ENCODE measurements at places on chromosomes 4 and X.

GRCh38 chr4:89158884-89159503 lies 47.7 kb downstream of the TIGD2 start:
- no peak for DNase-seq

DNA sequence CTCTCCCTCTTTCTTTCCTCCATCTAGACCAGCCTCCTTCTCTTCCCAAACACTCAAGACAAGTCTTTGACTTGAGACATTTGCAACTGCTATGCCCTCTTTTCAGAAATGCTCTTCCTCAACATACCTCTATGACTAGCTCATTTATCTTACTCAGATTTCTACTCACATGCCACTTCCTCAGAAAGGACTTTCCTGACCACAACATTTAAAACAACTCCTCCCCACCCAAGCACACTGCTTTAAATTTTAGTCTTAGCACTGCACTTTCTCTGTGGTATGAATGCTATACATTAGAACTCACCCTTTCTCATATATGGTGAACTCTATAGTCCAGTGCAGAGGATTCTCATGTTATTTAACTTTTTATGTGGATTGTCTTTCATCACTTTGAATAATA lies 28.4 kb upstream of the SULT1E1 start:
- no peak for DNase-seq

GRCh38 chr4:2484993-2485392 lies 16.1 kb downstream of the RNF4 start:
- DNase-seq = peak; percentile 27

DNA sequence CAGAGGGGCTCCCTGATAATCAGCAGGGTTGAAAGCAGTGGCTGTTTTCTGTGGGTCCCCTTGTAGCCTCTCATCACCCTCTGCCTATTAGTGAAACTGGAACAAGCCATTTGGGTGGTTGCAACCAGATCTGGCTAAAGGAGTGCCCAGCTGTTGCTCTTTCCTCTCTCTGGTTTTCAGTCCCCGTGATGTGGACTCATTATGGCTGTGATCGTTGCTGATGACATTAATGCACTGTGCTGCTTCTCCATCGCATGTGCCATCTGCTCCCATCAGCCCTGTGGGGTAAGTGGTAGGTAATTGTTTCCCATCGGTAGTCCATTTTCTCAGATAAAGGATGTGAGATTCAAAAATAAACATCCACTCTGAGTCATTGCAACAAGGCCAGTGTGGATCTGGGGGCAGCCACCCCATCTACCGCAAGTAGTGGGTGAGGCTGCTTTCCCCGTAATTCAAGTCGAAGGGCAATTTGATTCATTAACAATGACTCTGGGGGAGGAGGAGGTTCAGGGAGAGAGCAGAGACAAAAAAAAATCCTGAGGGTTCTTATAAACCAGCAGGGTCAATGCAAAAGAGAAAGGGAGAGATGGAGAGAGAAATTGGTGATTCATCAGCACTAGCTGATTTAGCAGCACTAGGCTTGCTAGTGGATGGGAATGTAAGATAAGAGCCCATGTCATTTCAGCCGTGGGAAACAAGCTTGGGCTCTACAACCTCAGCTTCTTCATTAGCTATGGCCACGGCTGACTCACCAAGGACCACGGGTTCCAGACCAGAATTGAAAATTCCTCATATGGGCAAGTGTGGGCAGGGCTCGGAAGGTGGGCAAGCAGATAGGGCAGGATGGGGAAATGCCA lies 357.8 kb downstream of the MID1IP1 start:
- no peak for DNase-seq

GRCh38 chr4:125313497-125313896 lies 1.3 kb upstream of the FAT4 start:
- DNase-seq = no peak

- no peak for DNase-seq
These were observed 1.3 kb downstream of the ANTXR2 start for GRCh38 chr4:80071604-80072227.

- DNase-seq = no peak
These were observed 203.5 kb downstream of the PPARGC1A start for GRCh38 chr4:23686169-23686897.

DNA sequence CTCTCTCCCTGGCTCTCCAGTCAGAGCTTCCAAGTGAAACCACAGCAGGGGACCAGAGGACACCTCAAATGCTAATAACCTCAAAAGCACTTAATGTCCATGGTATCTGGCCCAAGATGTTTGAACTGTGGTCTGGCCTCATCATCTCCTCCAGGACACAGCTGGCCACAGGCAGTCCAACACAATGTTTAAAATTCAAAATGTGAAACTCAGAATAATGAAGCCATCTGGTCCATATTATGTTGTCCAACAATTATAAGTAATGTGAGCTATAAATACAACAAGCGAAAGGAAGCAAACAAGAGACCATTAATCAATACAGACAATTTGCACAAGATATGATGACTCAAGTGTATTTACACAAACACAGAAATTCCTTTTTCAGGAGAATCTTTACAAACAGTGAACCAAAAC lies 90.7 kb upstream of the S100G start:
- no peak for DNase-seq

- DNase-seq = no peak
These were observed 36.8 kb upstream of the BANK1 start for GRCh38 chr4:101753721-101754120.

DNA sequence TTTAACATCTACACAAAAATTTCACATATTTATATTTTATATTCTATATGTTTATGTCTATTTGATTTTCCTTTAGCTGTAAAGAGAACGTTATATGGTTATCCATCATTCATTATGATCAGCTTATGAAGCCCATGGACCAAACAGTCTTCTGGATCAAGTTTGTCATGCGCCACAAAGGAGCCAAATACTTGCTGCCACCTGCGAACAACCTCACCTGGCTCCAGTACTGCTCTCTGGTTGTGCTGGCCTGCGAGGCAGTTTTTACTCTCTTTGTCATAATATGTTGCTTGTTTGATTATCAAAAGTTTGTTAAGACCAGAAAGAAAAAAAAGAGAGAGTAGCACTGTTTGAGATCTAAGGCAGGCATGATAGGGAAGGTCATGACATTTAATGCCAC lies 38.2 kb downstream of the UGT2B7 start:
- DNase-seq = no peak

GRCh38 chr4:119480331-119480730 lies 148.3 kb downstream of the PDE5A start:
- DNase-seq = no peak

DNA sequence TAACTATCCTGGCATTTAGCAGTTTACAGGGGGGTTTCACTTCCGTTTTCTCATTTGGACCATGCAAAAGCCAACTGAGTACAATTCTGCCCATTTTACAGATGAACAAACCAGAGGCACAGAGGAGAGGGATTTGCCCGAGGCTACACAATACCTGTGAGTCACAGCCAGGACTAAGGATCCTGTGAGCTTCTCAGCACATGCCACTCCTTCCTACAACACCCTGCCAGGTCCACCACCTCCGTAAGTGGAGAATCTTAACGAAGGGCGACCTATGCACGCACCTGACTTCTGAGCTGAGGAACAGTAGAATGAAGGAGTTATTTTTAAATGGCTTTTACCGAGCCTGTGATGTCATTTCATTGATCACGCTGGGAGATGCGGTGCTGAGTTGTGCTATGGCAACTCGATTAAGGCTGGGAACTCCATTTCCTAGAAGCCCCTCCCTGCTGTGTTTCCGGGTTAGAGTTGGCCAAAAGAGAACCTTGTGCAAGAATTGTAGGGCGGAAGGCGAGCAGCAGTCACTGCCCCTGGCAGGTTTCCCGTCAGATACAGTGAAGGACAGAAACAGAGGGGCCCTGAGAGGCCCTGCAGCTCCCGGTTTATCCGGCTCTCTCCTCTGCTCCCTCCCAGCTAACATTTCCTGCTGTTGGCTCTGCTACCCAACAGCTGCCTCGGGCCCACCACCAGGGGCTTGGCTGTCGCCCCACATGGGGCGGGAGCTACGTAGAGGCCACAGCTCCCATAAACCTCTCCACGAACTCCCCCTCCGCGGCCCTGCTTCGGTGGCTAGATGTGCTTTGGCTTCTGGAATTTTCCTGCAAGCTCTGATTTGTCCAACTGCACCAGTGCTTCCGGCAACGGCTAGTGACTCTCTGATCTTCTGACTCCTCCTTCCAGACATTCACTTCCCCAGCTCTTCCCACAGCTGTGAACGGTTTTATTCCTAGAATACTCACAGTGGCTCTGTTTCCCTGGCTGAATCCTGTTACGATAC lies 75.1 kb upstream of the USP9X start:
- DNase-seq = peak; percentile 28

DNA sequence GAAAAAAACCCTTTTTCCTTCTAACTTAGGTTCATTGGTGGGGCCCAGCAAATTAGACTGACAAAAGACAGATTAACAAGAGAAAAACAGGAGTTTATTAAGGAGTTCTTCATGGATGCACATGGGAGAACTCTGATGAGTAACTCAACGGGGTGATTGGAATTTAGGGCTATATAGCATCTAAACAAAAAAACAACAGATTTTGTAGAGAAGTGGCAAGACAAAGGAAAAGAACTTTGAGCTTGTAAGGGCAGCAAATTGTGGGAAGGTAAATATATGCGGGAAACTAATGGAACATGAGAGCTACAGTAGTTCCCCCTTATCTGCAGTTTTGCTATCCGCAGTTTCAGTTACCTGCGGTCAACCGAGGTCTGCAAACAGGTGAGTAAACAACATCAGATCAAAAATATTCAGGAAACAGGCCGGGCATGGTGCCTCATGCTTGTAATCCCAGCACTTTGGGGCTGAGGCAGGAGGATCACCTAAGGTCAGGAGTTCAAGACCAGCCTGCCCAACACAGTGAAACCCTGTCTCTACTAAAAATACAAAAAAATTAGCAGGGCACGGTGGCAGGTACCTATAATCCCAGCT lies 573.6 kb downstream of the ADGRL3 start:
- DNase-seq = no peak

GRCh38 chr4:10205223-10205622 lies 88.6 kb upstream of the WDR1 start:
- DNase-seq = no peak

DNA sequence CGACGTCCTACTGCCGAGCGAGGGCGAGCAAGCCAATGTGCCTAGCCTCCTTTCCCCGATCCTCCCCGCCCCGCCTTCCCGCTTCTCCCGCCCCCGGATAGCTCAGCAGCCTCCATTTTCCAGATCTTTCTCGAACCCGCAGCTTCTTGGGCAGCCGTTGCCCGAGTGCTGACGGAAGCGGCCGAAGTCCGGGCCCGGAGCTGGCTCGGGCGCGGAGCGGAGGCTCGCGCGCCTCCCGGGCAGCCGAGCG lies 172 bp upstream of the HSPA4L start:
- DNase-seq = no peak

DNA sequence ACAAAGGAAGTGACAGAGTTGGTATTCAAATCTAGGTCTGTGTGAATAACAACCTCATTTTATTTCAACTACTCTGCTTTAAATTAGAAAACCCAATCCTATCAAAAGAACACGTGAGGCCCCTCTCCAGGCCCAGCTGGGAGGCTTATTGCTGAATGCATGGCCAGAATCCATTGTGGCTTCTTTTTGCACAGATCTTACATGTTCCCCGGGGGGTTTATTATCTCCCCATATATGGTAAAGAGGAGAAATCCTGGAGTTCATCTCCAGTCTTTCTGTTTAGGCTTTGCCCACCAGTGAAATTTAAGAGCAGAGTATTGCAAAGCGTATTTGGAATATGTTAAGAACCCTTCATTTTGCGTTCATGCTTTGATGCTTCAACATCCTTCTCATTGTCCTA lies 655.6 kb downstream of the IL1RAPL1 start:
- no peak for DNase-seq

GRCh38 chr4:150336676-150337412 lies 245.1 kb upstream of the MAB21L2 start:
- no peak for DNase-seq

GRCh38 chr4:33772582-33772981 lies 2471.7 kb downstream of the ARAP2 start:
- no peak for DNase-seq

DNA sequence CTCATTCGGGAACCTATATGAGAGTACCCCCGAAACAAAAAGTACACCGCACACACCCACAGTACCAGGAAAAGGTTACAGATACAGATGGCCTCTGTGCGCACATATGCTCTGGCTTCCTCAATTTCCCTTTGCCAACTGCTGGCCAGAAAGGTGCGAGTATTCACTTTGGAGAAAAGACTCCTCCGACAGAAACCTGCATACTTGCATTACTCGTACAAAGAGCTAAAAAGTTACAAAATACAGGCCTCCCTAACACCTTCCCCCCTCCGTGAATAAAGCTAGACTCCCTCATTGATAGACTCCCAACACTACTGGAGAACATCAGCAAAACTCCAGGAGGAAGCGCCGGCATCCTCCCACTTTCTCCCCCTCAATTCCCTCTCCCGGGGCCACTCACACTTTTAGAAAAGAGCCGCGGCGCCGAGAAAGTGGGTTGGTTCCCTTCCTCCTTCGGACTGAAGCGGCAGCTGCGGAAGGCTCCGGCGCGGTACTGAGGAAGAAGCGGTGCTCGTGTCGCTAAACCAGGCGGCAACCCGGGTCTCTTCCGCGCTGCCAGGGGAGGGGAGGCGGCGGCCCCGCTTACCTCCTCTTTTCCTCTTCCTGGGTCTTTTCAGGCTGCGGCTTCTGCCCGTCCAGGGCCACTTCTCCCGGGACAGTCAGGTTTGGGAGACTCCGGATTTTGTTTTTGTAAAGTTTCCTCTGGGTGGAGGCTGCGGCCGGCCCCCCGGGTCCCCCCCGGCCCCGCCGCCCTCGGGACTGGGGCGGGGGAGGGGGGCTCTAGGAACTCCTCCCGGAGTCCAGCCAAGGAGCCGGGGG lies 1.1 kb downstream of the FBXW7 start:
- DNase-seq = peak; percentile 31

- no peak for DNase-seq
These were observed 24.4 kb downstream of the PLAC1 start for GRCh38 chrX:134633832-134634231.

DNA sequence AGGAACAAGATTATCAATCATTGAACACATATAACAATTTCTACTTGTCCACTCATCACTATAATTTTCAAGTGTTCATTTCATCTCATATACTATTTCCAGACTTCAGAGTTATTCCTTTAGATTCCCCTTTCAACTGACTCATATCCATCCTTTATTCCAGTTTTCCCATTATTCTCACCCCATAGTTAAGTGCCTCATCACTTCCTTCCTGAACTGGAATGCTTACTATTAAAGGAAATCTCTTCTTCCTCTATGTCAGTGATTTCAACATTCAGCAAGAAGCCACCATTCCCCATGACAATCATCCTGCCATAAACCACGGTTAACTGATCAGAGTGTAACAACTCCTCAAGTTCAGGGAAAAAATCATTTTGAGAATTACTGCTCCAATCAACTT lies 198.9 kb downstream of the FBXO8 start:
- no peak for DNase-seq

- DNase-seq = no peak
These were observed 1160.1 kb downstream of the NLGN4X start for GRCh38 chrX:5068550-5068949.

- no peak for DNase-seq
These were observed 80.8 kb upstream of the IQCM start for GRCh38 chr4:149896432-149896831.

All from stimulated activated CD4-positive, alpha-beta T cell treated with anti-CD3 and anti-CD28 coated beads, Interleukin-2, amount 100 ng/mL, for 4 hours (primary cell).